CD4-positive, alpha-beta memory T cell (primary cell): ENCODE measurements at places on chromosomes 11 and 22. TPM values are rescaled to one million over a fixed set of nuclear protein-coding genes. Genes with fewer than 3 reads are reported as not detected.

DNA sequence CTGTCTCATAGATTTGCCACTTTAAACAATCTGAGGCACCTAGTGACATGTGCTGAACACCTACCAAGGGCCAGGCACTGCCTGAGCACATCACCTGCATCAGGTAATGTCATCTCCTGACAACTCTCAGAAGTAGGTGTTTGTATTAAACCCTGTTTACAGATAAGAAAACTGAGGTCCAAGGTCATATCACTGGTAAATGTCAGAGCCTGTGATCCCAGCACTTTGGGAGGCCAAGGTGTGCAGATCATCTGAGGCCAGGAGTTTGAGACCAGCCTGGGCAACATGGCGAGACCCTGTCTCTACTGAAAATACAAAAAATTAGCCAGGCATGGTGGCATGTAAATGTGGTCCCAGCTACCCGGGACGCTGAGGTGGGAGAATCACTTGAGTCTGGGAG lies 39.1 kb upstream of the ACCSL start:
- H3K4me3 ChIP-seq = no peak overlapping the region
- no peak overlapping the region for H3K27ac ChIP-seq
- no peak for DNase-seq
- no peaks in the 10 kb centered on the region for H3K36me3 ChIP-seq
- H3K27me3 ChIP-seq = no peaks in the 10 kb centered on the region

- DNase-seq = no peak
- no peak overlapping the region for H3K4me3 ChIP-seq
- H3K4me1 ChIP-seq = no peaks in the 10 kb centered on the region
- no peaks in the 10 kb centered on the region for H3K27me3 ChIP-seq
These were observed 740.5 kb downstream of the BRD1 start for GRCh38 chr22:49087198-49087597.

- no peaks in the 10 kb centered on the region for H3K27me3 ChIP-seq
- H3K4me1 ChIP-seq = peaks cover 29% of the 10 kb centered on the region
- DNase-seq = no peak
- no peaks in the 10 kb centered on the region for H3K36me3 ChIP-seq
- H3K27ac ChIP-seq = peak overlapping the region; percentile 81
- peak overlapping the region; percentile 95 for H3K4me3 ChIP-seq
These were observed 804 bp downstream of the APIP start for GRCh38 chr11:34915136-34916014.

Gene PGA5
- polyA plus RNA-seq = not detected
